ENCODE measurements at places on chromosomes 4 and X.

DNA sequence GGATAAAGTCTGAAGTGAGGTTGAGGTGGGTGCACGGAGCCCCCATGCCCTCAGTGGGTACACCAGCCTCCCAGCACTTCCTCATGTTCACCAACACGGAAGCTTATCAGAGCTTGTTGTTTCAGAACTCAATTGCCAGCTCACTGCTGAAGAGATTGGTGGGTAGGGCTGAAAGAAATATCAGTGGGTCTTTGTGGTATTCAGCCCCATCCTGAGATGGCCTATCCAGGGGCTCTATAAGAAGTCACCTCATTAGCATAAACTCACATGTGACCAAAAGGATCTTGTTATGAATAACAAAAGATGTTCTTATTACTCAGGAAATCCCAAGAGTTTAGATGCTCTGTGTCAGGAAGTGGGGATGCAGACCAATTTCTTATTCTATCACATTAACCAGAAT, 177.3 kb downstream of the ARHGAP10 start:
- peaks cover 3% of the 10 kb centered on the region for H3K36me3 ChIP-seq
- H3K27ac ChIP-seq = no peak overlapping the region
- no peak for DNase-seq
- no peaks in the 10 kb centered on the region for H3K27me3 ChIP-seq
- no peaks in the 10 kb centered on the region for H3K4me1 ChIP-seq
- no peak overlapping the region for H3K4me3 ChIP-seq

DNA sequence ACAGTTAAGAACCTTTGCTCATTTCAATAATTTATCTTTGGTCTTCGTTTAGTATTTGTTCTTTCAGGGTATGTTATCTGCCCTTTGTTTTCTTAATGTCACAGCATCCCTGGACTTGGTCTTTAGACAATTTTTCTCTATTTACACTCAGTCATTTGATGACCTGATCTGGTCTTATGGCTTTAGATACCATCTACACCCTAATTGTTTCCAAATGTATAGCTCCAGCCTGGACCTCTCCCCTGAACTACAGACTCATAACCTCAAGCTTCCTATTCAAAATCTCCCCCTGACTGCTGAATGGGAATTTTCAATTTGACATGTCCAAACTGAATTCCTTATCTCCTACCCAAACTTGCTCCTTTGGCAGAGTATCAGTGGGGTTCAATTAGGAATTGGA, 3.7 kb upstream of the SUPT20HL2 start:
- no peak overlapping the region for H3K4me3 ChIP-seq
- no peaks in the 10 kb centered on the region for H3K27me3 ChIP-seq
- H3K36me3 ChIP-seq = no peaks in the 10 kb centered on the region
- DNase-seq = no peak
- H3K27ac ChIP-seq = no peak overlapping the region

- DNase-seq = no peak
- peak overlapping the region; percentile 78 for H3K27ac ChIP-seq
- H3K4me1 ChIP-seq = peaks cover 18% of the 10 kb centered on the region
- peak overlapping the region; percentile 53 for H3K4me3 ChIP-seq
These were observed 101.2 kb downstream of the ARSF start for GRCh38 chrX:3142259-3143042.

GRCh38 chrX:100681599-100681998, 37.6 kb downstream of the SRPX2 start:
- no peak overlapping the region for H3K27ac ChIP-seq
- H3K36me3 ChIP-seq = no peaks in the 10 kb centered on the region
- no peak for DNase-seq
- H3K27me3 ChIP-seq = no peaks in the 10 kb centered on the region

DNA sequence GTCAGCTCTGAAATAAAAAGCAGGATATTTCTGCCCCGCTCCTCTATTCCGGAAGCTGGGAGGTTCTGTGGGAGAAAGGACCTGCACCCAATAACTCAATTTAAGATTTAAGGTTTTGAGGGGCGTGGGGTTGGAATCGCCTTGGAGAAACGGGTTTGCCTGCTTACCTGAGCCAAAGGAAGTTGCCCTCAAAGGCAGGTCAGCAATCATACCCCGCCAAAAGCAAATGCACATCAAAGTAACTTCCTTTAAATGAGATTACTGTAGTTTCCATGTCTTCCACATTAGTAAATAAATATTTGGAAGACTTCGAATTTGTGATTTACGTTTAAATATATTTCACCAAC, 978 bp upstream of the HS3ST1 start:
- H3K4me3 ChIP-seq = peak overlapping the region; percentile 32
- peaks cover 40% of the 10 kb centered on the region for H3K27me3 ChIP-seq
- H3K27ac ChIP-seq = no peak overlapping the region
- no peaks in the 10 kb centered on the region for H3K36me3 ChIP-seq
- DNase-seq = no peak
- peaks cover 12% of the 10 kb centered on the region for H3K4me1 ChIP-seq

DNA sequence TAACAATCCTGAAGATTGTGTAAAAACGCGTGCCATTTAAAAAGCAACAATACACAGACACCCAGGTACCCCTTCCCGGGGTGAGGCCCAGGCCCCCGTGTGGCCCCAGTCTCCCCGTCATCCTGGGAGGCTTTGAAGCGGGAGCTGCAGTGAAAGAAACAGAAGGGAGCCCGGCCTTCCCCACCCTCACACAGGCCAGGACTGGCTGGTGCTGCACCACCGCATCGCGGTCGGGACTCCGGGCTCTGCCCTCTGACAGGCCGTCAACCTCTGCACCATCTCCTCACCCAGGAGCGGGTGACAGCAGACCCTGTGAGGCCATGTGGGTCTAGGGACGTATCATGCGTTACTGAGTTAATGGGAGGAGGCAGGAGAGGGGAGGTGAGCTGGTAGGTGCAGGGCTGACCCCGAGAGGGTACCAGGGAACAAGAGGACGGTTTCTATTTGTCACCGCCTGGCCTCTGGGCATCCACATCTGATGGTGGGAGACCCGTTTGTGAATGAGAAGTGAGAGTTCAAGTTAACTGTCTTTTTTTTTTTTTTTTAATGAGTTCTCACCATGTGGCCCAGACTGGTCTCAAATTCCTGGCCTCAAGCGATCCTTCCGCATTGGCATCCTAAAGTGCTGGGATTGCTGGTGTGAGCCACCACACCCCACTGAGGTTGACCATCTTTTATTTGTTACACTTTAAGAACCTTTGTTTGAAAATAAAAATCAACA, 27.3 kb downstream of the PIGG start:
- no peak overlapping the region for H3K27ac ChIP-seq
- no peak for DNase-seq
- no peaks in the 10 kb centered on the region for H3K4me1 ChIP-seq
- H3K27me3 ChIP-seq = no peaks in the 10 kb centered on the region
- no peak overlapping the region for H3K4me3 ChIP-seq
- peaks cover 45% of the 10 kb centered on the region for H3K36me3 ChIP-seq

DNA sequence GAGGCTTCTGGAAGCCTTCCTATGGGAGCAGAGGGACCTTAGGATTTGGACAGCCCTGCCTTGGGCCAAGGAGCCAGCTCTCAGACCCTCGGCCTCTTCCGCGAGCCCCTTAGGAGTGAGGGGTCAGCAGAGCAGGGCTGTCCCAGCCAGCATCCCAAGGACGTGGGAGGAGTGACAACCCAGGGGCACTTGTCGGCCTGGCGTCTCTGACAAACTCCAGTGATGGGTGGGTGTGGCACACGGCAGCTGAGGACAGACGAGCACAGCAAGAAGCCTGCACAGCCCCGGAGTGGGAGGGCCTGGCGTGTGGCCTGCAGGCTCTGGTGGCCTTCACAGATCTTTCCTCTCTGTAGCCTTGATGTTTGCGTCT, 11.6 kb upstream of the TNIP2 start:
- H3K4me1 ChIP-seq = peaks cover 28% of the 10 kb centered on the region
- H3K4me3 ChIP-seq = no peak overlapping the region
- H3K36me3 ChIP-seq = no peaks in the 10 kb centered on the region
- H3K27me3 ChIP-seq = no peaks in the 10 kb centered on the region
- H3K27ac ChIP-seq = no peak overlapping the region

DNA sequence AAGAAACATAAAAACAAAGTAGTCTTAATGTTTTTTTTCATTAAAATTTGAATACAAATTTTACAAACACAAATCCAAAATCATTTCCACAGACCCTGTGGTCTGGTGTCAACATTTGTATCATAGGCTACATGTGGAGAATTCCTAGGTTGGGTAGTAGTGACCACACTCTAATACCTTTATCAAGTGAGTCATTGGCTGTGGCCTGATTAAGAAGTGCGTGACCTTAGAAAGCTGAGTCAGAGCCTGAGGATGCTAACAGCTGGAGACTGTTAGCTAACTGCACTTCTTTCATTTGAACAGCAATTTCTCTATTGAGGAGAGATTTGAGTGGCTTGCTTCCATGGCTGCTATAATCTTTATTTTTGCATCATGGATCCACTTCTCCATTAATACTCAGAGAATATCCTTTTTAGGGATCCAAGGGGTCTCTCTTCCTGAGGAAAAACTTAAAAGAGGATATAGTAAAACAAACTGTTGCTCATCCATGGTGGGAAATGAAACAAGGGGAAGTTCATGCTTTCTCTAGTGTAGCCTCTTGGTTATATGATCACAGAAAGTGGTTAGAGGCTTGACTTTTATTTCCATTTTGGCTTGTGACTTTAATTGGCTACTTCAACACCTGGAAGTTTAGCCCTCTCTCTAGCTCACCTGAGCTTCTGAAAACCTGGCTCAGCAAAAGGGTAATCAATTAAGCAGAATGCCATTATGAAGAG, 335.8 kb downstream of the PABPC4L start:
- no peak for DNase-seq
- H3K4me1 ChIP-seq = no peaks in the 10 kb centered on the region
- H3K4me3 ChIP-seq = no peak overlapping the region
- H3K36me3 ChIP-seq = no peaks in the 10 kb centered on the region
